ENCODE measurements at places on chromosomes 16 and 17. TPM values are rescaled to one million over a fixed set of nuclear protein-coding genes. Genes with fewer than 3 reads are reported as not detected.

The ZFHX3 gene
- total RNA-seq, result 20.0 TPM

DNA sequence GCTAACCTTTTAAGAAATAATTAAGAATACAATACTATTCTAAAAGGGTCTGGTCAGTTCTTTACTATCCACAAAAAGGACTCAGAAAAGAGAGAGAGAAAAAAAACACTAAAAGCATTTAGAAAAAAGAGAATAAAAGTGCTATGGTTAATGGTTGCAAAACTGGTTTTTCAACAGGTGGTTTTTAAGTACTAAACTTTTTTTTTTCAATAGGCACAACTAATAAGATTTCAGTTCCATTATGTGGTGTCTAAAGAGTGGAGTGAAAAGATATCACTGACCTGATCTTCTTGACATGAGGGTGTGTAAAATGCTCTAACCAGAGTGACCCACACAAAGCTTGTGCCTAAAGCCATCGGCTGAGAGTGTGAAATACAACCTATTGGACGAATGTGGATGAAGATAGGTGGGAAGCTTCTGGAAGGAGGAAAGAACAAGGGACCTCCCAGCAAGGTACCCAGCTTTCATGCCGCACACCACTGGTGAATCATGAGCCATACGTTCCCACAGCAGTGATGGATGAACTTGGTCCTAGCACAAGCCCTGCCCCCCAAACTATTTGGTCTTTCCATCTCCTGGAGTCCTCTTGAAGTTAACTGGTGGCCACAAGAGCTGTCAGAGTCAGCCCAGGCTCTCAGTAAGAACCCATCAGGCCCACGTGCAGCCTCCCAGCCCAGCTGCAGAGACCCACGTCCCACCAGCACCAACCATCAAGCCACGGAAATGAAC is 103.0 kb downstream of the ZFHX3 start:
- H3K27ac ChIP-seq, result no peak overlapping the region
- peaks cover 18% of the 10 kb centered on the region for H3K36me3 ChIP-seq
- no peak for DNase-seq
- H3K4me1 ChIP-seq, result peaks cover 20% of the 10 kb centered on the region
- H3K27me3 ChIP-seq, result peaks cover 4% of the 10 kb centered on the region
- H3K4me3 ChIP-seq, result no peak overlapping the region

- no peak overlapping the region for H3K27ac ChIP-seq
- no peak for DNase-seq
- no peaks in the 10 kb centered on the region for H3K36me3 ChIP-seq
- no peaks in the 10 kb centered on the region for H3K27me3 ChIP-seq
These were observed 11.4 kb upstream of the MAP2K3 start for GRCh38 chr17:21272881-21273792.

The KIF2B gene
- total RNA-seq, result not detected

The SLC12A3 gene
- total RNA-seq, result not detected

GRCh38 chr17:17538417-17539391 is 42.5 kb upstream of the RASD1 start:
- H3K27me3 ChIP-seq, result no peaks in the 10 kb centered on the region
- H3K36me3 ChIP-seq, result no peaks in the 10 kb centered on the region
- no peak overlapping the region for H3K4me3 ChIP-seq
- no peak for DNase-seq

The MFAP4 gene
- 46.8 TPM for total RNA-seq

The ANKRD40CL gene
- total RNA-seq, result not detected

- peak overlapping the region; percentile 70 for H3K27ac ChIP-seq
- H3K36me3 ChIP-seq, result peaks cover 10% of the 10 kb centered on the region
- peak overlapping the region; percentile 95 for H3K4me3 ChIP-seq
- H3K4me1 ChIP-seq, result peaks cover 22% of the 10 kb centered on the region
- no peaks in the 10 kb centered on the region for H3K27me3 ChIP-seq
These were observed 1.6 kb downstream of the SUMO2 start for GRCh38 chr17:75181110-75181509.

DNA sequence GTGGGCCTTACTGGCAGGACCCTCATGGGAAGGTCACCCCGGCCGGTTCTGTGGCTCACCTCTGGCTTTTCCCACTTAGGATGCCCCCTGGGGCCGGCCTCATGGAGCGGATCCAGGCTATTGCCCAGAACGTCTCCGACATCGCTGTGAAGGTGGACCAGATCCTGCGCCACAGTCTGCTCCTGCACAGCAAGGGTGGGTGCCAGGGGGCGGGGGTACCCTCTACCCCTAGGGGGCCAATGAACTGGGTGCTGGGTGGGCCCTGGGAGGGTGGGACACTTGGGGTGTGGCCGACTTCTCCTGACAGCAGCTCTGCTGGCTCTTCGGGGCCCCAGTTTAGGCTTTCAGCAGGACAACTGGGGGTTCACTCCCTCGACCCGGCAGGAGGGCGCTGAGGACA is 34.3 kb downstream of the MGAT5B start:
- H3K4me1 ChIP-seq, result no peaks in the 10 kb centered on the region
- H3K4me3 ChIP-seq, result no peak overlapping the region
- peaks cover 17% of the 10 kb centered on the region for H3K27me3 ChIP-seq
- DNase-seq, result no peak
- peaks cover 2% of the 10 kb centered on the region for H3K36me3 ChIP-seq

- DNase-seq, result no peak
- H3K36me3 ChIP-seq, result no peaks in the 10 kb centered on the region
- H3K27ac ChIP-seq, result no peak overlapping the region
- H3K4me3 ChIP-seq, result no peak overlapping the region
- H3K4me1 ChIP-seq, result 0 out of 2 replicates have a peak, but pooled peaks cover 7% of the 10 kb centered on the region
- H3K27me3 ChIP-seq, result no peaks in the 10 kb centered on the region
These were observed 249.0 kb downstream of the BCAS3 start for GRCh38 chr17:60926466-60927183.

The PTX4 gene
- total RNA-seq, result 0.19 TPM

DNA sequence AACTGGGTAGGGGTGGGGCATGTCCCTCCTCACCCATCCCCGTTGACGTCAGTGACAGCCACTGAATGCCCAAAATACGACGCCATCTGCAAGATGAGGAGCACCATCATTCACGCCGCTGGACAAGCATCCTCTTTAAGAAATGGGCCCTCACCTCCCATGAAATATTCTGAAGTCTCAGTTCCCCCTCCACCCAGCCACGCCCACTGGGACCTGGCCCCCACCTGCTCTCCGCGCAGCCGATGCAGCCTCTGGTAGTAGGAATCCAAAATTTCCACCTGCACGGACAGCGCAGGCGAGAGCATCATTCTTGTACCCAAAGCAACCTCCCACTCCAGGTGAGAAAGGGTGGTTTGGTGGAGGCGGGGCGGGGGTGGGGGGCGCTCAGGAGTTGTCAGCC is 5.6 kb downstream of the ITGA2B start:
- H3K4me1 ChIP-seq, result no peaks in the 10 kb centered on the region
- no peaks in the 10 kb centered on the region for H3K36me3 ChIP-seq
- no peak for DNase-seq
- no peak overlapping the region for H3K27ac ChIP-seq
- no peak overlapping the region for H3K4me3 ChIP-seq
- peaks cover 11% of the 10 kb centered on the region for H3K27me3 ChIP-seq

The NME3 gene
- 55.7 TPM for total RNA-seq

DNA sequence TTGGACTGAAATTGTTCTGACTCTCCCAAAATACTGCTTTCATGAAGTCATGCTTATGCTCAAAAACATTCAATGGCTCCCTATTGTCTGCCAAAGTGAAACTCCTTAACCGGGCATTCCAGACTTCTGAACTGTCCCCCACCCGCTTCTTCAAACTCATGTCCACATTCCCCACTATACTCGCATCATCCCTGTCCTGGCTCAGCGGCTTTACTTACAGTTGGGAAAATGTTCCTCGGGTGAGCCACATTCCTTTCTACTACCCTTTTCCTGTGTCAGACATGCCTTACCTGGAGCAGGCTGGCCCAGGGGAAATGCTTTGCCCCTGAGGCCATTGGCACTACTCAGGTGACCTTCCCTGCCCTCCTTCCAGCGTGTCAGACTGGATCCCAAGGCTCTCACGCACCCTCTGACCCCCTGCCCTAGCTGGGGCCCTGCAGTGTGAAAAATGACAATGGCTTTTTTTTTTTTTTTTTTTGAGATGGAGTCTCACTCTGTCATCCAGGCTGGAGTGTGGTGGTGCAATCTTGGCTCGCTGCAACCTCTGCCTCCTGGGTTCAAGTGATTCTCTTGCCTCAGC is 5.3 kb downstream of the CYGB start:
- H3K36me3 ChIP-seq, result no peaks in the 10 kb centered on the region
- no peak overlapping the region for H3K4me3 ChIP-seq
- no peak for DNase-seq
- H3K27ac ChIP-seq, result peak overlapping the region; percentile 67

The KRT39 gene
- not detected for total RNA-seq

The CTRB1 gene
- total RNA-seq, result not detected

DNA sequence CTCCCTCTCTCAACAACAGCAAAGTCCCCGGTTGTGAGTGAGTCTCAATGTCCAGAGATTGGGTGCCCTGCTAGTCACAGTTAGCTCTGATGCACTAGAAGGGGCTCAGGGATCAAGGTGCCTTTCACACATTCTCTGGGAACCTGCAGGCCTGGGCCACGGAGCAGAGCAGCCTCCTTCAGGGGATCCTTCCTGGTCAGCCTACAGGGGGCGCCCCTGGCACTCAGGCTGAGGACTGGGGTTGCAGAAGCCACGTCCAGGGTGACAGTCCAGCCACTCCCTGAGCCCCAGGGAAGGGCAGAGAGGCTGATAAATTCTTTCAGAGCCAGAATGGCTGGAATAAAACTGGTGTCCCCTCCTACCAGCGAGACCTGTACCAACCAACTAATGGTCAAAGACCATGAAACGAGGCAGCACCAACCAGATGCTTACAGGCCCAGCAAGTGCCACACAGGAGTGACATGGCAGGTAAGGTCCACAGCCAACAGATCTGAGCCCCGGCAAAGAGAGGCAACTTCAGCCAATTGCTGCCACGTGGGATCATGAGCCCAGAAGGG is 43.5 kb downstream of the ST3GAL2 start:
- peaks cover 1% of the 10 kb centered on the region for H3K27me3 ChIP-seq
- no peak overlapping the region for H3K4me3 ChIP-seq
- peak; percentile 16 for DNase-seq

GRCh38 chr16:24132797-24133155 is 123.4 kb upstream of the CACNG3 start:
- peaks cover 4% of the 10 kb centered on the region for H3K36me3 ChIP-seq
- no peaks in the 10 kb centered on the region for H3K27me3 ChIP-seq
- DNase-seq, result no peak
- H3K4me3 ChIP-seq, result no peak overlapping the region

DNA sequence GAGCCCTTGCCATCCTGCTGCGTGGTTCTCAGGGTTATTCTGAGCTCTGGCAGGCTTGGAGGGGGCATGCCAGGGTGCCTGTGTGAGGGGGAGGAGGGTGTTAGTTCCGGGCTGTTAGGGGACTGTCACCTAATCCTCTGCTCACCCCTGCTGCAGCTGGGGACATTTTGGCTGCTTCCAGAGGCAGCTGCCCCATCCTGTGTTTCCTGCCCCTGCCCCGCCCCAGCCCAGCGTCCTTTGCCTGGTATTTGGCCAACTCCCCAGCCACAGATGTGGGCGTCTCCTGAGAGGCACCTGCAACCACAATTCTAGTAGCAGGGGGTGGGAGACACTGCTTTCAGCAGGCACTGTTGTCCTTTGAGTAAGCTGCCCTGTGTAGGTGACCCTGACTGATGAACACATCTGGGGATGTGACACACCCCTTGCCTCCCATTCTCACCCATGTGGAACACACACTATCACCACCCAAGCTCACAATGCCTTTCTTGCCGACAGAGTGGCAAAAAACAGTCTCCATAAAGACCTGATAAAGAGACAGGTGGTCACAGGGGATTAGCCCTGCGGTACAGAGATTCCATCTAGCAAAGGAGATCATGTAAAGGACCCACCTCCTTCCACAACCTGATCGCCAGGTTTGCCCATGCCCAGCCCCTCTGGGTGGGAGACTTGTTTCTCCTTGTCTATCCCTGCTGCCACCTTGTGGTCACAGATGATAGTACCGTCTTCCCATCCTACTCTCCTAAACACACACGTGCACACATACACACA is at the start of gene CHRNE:
TSS of gene CHRNE (minus strand) at position 48 of the 768 bp plus-strand sequence. CDS start at position 13, 35 bp downstream.
- peaks cover 8% of the 10 kb centered on the region for H3K27me3 ChIP-seq
- H3K27ac ChIP-seq, result no peak within 1 kb of the TSS
- DNase-seq, result peak; percentile 58
- no peak within 1 kb of the TSS for H3K4me3 ChIP-seq
- peaks cover 6% of the 10 kb centered on the region for H3K4me1 ChIP-seq

DNA sequence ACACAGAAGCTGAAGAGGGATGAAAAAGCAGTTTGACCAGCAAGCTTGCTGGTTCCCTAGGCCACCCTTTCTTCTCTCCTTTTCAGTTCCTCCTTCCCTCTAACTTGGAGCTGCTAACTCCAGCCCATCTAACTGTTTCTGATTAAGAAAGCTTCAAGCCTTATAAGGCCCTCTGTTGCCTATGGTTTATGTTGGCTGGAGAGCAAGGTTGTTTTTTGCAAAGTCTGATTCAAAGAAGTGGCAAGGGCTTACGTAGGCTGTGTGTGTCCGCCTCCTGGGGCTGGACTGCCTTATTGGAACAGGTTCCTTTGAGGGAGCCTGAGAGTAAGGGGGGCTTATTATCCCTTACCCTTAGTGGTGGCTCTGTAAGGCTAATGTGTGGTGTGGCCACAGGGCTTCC is 7.1 kb downstream of the AKAP1 start:
- no peak for DNase-seq
- H3K36me3 ChIP-seq, result no peaks in the 10 kb centered on the region
- H3K27me3 ChIP-seq, result peaks cover 1% of the 10 kb centered on the region
- peaks cover 9% of the 10 kb centered on the region for H3K4me1 ChIP-seq

All from HFFc6 (cell line).